ENCODE measurements at places on chromosomes 2 and 18. TPM values are rescaled to one million over a fixed set of nuclear protein-coding genes. Genes with fewer than 3 reads are reported as not detected.
A peak's percentile ranks its signal among the peaks of the same experiment; 100 is the strongest.

Gene PLGLB1
- total RNA-seq, result 1.1 TPM

Gene SULT1C3
- not detected for total RNA-seq

Gene UCN
- 1.5 TPM for total RNA-seq

Gene MGAT4A
- total RNA-seq, result 49.4 TPM

Gene FAM161A
- total RNA-seq, result 7.3 TPM

Gene CRYGC
- total RNA-seq, result not detected

Gene UGT1A7
- not detected for total RNA-seq

Gene UGT1A10
- not detected for total RNA-seq

DNA sequence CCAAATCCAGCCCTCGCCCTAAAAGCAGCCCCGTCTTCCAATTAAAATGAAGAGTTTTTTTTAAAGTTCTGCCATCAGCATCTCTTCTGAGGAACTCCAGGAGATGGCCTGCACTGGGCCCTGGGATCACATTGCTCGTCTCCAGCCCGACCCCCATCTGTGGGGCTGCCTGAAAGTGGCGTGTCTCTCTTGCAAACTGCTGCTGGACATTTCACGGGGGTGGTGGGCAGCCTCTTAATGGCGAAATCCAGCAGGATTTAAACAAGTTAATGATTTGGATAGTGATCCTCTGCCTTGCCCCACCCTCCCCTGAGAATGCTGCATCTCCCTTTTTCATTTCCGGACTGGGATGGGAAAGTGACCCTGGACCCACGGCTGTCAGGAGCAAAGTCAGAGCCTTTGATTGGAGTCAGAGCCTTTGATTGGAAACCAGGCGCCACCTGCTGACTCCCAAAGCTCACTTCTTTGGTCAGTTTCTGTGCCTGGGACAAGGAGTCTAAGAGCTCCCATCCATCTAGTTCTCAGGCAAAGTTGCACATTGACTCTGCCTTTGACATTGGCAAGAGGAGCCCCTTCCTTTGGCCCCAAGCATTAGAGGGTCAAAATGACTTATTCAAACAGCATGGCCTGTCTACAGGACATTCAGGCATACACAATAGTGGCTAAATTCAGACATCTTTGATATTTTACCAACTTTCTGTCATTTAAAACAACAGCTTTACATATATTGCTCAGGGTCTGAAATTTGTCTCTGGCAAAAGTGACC, 155.2 kb downstream of the SH3BP4 start:
- no peak overlapping the region for H3K27ac ChIP-seq
- H3K4me1 ChIP-seq, result no peaks in the 10 kb centered on the region
- peak; percentile 48 for DNase-seq

GRCh38 chr2:173079973-173080860, 4.6 kb downstream of the MAP3K20 start:
- no peak overlapping the region for H3K4me3 ChIP-seq
- H3K27ac ChIP-seq, result no peak overlapping the region
- no peak for DNase-seq
- H3K4me1 ChIP-seq, result peaks cover 17% of the 10 kb centered on the region

GRCh38 chr2:157479081-157480027, 35.5 kb upstream of the CYTIP start:
- peaks cover 35% of the 10 kb centered on the region for H3K36me3 ChIP-seq
- H3K4me1 ChIP-seq, result peaks cover 86% of the 10 kb centered on the region
- H3K4me3 ChIP-seq, result peak overlapping the region; percentile 64

GRCh38 chr2:45483997-45484396, 127.1 kb downstream of the SRBD1 start:
- no peak overlapping the region for H3K4me3 ChIP-seq
- H3K4me1 ChIP-seq, result no peaks in the 10 kb centered on the region
- no peak overlapping the region for H3K27ac ChIP-seq
- DNase-seq, result no peak
- H3K27me3 ChIP-seq, result no peaks in the 10 kb centered on the region

All from activated CD4-positive, alpha-beta T cell treated with anti-CD3 and anti-CD28 coated beads for 36 hours (primary cell).